ENCODE measurements at places on chromosomes 11 and 22.

GRCh38 chr22:42993651-42994275 is 21.2 kb downstream of the PACSIN2 start:
- DNase-seq = peak; percentile 87

GRCh38 chr11:34407121-34407813 is 31.5 kb upstream of the CAT start:
- DNase-seq = no peak

DNA sequence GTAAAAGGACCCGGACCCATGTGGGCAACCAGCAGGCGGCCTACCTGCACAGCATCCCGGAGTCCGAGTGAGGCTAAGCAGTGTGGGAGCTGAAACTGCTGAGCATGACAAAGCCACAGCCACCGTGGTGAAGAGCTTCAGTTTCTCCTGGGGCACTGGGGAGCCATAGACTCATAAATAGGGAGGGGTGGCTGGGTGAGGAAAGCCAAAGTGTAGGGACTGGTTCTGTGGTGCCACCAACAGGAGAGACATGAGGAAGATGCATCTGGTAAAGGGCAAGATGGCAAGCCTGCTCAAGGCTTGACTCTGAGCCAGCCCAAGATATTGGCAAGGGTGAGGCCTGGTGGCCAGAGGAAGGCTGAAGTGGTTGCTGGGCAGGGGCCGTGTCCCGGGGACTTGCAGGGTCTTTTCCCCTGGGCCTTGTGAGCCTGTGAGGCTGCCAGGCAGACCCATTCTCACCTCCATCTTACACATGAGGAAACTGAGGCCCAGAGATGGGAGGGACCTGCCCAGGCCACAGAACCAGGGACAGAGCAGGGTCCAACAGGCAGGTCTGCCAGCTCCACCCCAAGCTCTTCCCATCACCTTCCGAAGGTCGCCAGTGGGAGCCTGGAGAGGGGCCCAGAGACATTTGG is 30.4 kb downstream of the CYTH4 start:
- DNase-seq = no peak

DNA sequence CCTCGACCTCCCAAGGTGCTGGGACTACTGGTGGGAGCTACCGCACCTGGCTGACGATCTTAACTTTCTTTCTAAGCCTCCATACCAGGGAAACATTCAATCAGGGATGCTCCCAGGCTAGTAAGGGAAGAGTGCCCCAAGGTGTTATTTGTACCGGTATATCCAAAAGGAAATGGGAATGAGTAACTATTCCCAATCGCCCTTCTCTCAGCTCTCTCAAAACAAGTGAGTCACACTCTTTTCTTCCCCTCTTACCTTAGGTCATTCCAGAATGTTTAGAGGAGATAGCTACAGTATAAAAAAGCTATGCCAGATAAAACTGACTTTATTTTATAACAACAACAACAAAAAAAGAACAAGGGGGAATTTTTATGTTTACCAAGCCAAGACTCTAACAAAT is 13.7 kb downstream of the DCDC1 start:
- DNase-seq = no peak

Data from fibroblast of upper back skin (primary cell).